ENCODE measurements at places on chromosomes 7 and 10.

- no peak for DNase-seq
Measured at GRCh38 chr10:131841131-131841660, 59.6 kb upstream of the PPP2R2D start.

- DNase-seq, result no peak
Measured at GRCh38 chr10:123939591-123939990, 48.0 kb upstream of the CPXM2 start.

DNA sequence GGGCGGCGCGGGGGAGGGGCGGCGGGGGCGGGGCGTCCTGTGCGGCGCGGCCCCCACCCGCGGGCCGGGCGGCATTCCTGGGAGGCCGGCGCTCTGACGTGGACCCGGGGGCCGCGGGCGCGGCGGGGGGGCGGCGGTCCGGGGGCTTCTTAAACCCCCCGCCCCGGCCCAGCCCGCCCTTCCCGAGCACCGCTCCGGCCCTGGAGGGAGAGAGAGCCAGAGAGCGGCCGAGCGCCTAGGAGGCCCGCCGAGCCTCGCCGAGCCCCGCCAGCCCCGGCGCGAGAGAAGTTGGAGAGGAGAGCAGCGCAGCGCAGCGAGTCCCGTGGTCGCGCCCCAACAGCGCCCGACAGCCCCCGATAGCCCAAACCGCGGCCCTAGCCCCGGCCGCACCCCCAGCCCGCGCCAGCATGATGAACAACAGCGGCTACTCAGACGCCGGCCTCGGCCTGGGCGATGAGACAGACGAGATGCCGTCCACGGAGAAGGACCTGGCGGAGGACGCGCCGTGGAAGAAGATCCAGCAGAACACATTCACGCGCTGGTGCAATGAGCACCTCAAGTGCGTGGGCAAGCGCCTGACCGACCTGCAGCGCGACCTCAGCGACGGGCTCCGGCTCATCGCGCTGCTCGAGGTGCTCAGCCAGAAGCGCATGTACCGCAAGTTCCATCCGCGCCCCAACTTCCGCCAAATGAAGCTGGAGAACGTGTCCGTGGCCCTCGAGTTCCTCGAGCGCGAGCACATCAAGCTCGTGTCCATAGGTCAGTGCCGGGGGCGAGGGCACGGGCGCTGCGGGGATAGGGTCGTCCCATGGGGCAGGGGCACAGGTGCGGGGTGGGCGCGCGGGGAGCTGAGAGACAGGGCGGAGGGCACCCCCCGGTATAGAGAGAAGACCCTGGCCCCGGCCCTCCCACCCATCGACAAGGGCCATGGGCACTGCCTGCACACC, at the start of gene FLNC:
Gene FLNC, plus strand, starts transcription at position 176 of the 947 bp plus-strand sequence. Its CDS starts 232 bp downstream, at position 408.
- no peak for DNase-seq

GRCh38 chr7:45401851-45402250, 172.3 kb upstream of the ADCY1 start:
- DNase-seq, result no peak

- DNase-seq, result no peak
Measured at GRCh38 chr10:86402283-86402941, 35.8 kb upstream of the GRID1 start.

- DNase-seq, result no peak
Measured at GRCh38 chr10:100146875-100147650, 38.8 kb downstream of the ERLIN1 start.

DNA sequence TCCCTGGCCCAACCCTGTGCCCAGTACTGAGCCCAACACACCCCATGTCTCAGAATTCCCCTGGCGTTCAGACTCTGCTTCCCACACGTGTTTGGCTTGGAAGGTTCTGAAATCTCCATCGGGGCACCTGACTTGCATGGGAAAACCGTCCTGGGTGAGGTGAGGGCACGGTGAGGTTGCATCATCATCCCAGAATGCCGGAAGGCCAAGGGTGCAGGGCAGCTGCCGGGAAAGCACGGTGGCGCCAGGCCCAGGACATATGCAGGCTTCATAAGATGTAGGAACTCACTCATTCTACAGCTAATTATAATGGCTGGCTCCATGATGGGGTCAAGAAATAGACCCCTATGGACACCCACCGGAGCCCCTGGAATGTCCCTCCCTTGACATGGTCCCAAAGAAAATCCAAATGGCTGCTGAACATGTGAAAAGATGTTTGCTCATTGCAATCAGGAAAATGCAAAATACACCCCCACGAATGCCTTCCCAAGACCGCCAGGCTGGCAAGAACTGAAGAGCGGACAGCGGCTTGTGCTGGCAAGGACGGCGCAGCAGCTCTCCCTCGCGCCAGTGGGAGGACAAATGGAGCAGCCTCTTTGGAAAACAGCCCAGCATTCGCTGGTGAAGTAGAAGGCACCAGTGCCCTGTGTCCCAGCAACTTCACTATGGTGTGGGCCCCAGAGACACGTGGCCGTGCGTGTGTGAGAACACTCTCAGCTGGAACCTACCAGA, 2.3 kb downstream of the KNDC1 start:
- DNase-seq, result no peak

- DNase-seq, result no peak
Measured at GRCh38 chr7:152600266-152600665, 75.7 kb downstream of the XRCC2 start.
